Stimulated activated CD4-positive, alpha-beta T cell treated with anti-CD3 and anti-CD28 coated beads, Interleukin-2, amount 100 ng/mL, for 24 hours (primary cell): ENCODE measurements at places on chromosomes 16 and 17.
A peak's percentile ranks its signal among the peaks of the same experiment; 100 is the strongest.

- no peak for DNase-seq
Observed at GRCh38 chr16:68512183-68512582, 26.9 kb upstream of the ZFP90 start.

DNA sequence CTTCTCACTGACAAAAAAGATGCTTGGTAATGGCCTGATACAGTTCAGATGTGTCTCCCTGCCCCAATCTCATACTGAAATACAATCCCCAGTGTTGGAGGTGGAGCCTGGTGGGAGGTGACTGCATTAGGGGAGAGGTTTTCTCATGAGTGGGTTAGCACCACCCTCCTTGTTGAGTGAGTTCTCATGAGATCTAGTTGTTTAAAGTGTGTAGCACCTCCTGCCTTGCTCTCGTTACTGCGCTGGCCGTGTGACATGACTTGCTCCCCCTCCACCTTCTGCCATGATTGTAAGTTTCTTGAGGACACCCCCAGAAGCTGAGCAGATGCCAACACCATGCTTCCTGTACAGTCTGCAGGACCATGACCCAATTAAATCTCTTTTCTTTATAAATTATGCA, 5.0 kb downstream of the TSR1 start:
- DNase-seq, result no peak

GRCh38 chr17:50683434-50684287, 24.1 kb downstream of the ANKRD40 start:
- no peak for DNase-seq

GRCh38 chr16:27334838-27335237, 21.1 kb downstream of the IL4R start:
- DNase-seq, result no peak

GRCh38 chr17:80352991-80353665, 61.8 kb upstream of the ENDOV start:
- no peak for DNase-seq

GRCh38 chr16:80554033-80554432, 13.2 kb downstream of the DYNLRB2 start:
- no peak for DNase-seq

DNA sequence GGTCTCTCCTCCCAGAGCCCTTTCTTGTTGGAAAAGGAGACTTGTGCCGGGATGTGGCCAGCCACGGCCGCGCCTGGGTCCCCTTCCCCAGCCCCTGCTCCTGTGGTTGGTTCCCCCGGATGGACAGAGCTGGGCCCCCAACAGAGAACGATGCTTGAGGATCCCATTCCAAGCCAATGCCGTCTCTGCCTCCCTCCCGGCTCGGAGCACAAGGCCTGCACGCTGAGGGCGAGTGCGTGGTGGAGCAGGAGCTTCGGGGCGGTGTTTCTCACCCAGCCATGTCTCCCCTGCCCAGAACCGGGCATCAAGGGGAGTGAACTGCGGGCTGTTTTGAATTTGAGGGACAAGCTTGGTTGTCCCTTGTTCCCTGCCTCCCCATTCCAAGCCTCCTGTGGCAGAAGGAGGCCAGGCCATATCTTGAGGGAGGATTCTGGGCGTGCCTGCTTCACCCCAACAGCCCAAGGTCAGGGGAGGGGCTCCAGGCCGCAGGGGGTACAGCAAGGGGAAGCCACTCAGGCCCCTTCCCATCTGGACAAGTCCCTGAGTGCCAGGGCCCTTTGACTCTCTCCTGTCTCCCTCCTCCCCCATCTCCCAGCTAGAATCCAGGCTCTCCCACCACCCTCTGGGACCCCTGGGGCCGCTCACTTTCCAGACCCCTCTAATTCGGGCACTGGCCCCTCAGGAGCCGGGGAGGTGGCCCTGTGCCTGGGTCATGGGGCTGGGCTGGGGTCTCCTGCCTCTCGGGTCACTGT, 43.6 kb downstream of the SOCS3 start:
- no peak for DNase-seq

- DNase-seq, result no peak
Observed at GRCh38 chr17:61770752-61771533, 92.4 kb downstream of the BRIP1 start.

GRCh38 chr16:20051611-20052010, 22.1 kb downstream of the GPR139 start:
- DNase-seq, result no peak

- no peak for DNase-seq
Observed at GRCh38 chr16:85449191-85449884, 163.8 kb upstream of the GSE1 start.

GRCh38 chr16:27232061-27232900, 29.0 kb downstream of the KDM8 start:
- peak; percentile 60 for DNase-seq

DNA sequence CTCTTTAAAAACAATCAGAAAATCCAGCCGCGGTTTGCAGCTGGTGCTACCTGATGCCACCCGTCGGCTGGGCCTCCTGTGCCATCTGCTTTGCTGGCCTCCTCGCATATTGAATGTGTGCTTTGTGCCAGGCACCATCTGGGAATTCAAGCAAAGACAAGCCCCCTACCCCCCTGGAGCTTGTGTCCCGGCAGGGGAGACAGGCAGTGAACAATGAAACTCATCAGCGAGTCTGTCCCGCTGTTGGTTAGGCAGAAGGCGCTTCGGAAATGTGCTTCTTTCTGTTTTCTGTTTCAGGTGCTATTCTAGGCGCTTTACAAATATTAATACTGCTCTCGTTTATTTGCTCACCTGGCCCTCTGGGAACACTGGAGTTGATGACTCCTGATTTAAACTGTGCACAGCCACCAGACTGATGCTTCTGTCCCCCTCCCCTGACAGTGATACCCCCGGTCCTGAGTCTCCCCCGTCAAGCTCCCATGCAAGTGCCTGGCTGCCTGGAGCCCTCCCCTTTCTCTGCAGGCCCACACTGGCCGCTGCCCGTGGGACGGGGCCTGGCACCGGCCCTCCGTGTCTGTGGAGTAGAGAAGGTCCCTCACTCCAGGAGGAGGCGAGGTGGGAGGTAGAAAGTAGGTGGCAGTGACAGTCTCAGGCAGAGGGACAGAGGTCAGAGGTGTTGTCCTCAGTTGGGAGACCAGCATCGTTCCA, 126.1 kb upstream of the PLCG2 start:
- no peak for DNase-seq

- no peak for DNase-seq
Observed at GRCh38 chr16:81237282-81237681, 1.2 kb upstream of the BCO1 start.

DNA sequence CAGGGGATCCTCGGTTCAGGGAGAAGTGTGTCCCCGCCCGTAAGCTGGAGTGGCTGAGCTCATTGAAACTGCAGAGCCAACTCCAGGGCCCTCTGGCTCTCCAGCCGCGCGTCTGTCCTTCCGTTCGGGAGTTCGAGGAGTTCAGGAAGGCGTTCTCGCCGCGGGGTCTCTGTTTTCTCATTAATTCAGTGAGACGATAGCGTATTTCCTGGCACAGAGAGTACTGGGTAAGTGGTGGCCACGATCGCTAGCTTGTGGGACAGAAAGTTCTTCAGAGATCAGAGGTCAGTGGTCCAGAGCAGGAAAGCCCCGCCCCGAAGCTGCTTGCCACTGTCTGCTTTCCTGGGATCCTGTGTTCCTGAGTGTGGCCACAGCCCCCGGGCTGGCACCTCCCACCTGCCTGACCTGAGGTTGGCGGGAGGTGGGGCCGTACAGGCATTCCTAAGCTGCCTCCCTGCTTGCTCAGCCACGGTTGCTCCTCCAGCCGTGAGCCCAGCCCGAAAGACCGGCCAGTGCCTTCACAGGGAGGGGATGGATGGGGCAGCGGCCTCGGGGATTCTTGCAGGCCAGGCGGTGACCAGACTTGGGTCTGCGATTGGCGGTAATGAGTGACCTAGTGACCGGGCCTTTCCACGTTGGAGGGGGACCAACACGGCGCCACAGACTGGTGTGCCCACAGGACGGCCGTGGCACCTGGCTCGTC, 8.9 kb downstream of the BAIAP2 start:
- DNase-seq, result no peak
